ENCODE measurements at places on chromosomes 6 and 20.

DNA sequence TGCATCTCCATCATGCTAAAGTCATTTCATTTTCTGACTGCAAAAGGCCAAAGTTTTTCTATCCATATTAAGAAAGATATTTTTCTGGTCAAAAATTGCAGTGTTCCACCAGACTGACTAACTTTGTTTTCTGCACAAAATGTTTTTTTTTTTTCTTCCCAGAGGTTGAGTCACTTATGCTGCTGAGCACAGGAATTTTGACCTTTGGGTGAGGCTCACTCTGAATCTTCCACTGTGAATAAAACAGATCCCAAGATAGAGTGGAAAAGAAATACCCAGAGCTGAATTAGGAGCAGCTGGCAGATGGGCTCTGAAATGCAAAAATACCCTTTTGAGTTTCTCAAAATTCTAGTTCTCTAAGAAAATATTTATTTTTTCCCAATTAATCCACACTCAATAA lies 996.8 kb downstream of the KIF16B start:
- no peak for DNase-seq

- no peak for DNase-seq
Measured at GRCh38 chr6:16270178-16270794, 31.9 kb downstream of the GMPR start.

- no peak for DNase-seq
Measured at GRCh38 chr6:146859795-146860495, 261.2 kb downstream of the ADGB start.

- DNase-seq, result no peak
Measured at GRCh38 chr6:29590218-29590808, 5.4 kb downstream of the OR2H2 start.

DNA sequence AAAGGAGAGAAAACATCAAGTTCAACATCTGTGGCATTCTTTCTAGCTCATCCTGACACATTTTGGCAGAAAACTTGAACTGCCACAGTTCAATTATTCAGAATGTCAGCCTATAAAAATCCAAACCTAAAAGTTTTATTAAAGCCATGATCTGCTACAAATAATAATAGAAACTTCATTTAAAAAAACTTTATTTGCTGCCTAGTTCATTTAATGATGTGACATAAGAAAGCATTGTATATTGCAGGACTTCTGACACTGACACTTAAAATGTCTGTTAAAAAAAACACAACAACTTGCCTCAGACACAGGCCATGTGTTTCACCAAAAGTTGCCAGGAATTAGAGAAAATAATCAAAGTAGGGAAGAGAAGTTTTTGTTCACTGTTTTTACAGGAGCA lies 88.3 kb upstream of the HTR1E start:
- DNase-seq, result no peak

GRCh38 chr20:8876366-8876765 lies 192.5 kb upstream of the PLCB4 start:
- DNase-seq, result no peak

DNA sequence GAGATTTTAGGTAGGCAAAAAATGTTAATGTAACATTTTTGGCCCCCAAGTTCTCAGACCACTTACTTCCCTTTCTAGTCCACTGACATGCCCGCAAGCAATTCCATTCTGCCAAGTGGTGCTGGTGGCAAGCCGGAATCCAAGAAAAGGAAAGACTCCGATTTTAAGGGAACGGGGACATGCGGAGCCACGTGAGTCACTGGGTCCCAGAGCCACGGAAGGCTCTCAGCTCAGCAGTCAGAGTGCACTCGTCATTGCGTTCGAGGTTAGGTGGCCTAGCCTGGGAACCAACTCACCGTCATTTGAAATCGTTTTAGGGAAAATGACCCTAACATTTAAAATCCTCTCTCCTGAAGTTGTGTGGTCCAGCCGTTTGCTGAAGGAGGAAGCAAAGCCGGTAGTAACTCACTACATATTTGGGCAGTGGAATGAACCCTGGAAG lies 711 bp upstream of the SIRT5 start:
- no peak for DNase-seq

GRCh38 chr6:87945966-87946365 lies 101.7 kb upstream of the SPACA1 start:
- DNase-seq, result no peak

- no peak for DNase-seq
Measured at GRCh38 chr6:127107916-127108315, 10.6 kb upstream of the RSPO3 start.

DNA sequence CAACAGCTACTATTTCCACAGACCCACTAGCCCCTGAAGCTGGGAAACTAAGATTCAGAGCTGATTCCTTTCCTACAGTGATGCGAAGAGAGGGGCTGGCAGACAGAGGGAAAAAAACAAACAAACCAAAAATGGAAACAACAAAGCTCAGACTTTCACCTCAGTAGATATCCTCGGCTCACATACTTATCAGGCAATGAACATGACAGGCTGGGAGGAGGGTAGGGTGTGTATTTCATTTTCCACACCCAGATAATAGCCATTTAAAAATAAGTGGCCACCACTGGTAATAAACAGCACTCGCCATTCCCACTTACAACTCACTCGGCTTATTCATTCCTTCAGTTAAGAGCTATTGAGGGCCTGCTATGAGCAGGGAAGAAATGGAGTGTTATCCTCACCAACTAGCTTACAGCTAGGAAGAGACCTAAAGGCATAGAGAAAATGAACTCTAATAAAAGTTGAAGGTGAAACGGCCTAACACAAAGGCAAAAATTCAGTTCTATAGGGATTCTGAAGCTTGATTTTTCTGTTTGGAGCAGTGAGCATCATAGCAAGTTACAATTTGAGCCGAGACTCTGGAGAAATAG lies 32.0 kb upstream of the SPTLC3 start:
- no peak for DNase-seq

GRCh38 chr6:134097114-134097707 lies 44.8 kb upstream of the SLC2A12 start:
- DNase-seq, result peak; percentile 51

DNA sequence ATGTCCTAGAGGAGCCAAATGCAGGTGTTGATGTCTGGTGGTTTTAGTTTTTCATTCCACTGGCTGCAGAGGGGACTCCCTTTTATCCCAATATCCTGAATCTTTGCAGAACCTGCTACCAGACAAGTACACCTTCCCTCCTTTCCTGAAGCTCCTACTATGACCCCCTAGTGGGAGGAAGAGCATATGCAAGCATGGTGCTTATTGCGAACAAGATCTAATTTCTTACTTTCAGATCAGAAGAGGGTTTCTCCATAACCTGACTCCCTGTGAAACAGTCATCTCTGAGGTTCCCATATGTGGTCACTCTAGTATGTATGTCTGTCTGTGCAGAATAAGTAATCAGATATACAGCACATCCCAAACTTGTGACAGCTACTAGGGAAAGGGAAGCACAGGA lies 277.2 kb downstream of the ARHGAP18 start:
- no peak for DNase-seq

DNA sequence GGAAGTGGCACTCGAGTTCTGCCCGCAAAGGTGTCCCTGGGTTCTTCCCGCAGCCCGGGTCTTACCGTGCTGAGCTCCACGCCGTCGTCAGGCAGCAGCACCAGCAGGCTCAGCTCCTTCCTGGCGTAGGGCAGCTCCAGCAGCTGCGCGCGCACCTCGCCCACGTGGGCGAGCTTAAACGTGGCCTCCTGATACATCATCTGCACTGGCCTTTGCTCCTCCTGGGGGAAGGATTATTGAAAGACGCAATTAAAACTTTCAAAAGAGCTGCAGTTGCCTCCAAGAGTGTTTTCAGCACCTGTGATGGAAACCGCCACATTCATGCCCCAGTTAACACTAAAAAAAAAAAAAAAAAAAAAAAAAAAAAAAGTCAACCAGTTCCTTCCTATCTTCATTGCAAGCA lies 11.3 kb downstream of the SERPINB9 start:
- DNase-seq, result no peak

DNA sequence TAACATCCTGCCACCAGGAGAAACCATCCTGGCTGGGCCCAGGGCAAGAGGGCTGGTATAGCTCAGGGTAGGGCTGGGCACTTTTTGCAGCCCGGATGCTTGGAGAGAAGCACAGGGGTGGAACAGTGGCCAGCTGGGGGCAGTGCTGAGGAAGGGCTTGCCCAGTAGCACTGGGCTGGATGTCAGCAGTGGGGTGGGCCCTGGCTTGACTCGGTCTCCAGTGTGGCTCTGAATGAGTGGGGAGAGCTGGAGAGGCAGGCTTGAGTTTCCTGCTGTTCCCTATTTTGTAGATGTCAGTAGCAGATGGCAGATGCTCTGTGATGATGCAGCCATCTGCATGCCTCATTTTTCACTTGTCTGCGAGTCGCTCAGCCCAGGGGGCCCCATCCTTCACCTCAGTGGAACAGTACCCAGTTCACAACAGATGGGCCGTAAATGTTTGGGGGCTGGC lies 56.3 kb upstream of the TULP1 start:
- DNase-seq, result no peak

DNA sequence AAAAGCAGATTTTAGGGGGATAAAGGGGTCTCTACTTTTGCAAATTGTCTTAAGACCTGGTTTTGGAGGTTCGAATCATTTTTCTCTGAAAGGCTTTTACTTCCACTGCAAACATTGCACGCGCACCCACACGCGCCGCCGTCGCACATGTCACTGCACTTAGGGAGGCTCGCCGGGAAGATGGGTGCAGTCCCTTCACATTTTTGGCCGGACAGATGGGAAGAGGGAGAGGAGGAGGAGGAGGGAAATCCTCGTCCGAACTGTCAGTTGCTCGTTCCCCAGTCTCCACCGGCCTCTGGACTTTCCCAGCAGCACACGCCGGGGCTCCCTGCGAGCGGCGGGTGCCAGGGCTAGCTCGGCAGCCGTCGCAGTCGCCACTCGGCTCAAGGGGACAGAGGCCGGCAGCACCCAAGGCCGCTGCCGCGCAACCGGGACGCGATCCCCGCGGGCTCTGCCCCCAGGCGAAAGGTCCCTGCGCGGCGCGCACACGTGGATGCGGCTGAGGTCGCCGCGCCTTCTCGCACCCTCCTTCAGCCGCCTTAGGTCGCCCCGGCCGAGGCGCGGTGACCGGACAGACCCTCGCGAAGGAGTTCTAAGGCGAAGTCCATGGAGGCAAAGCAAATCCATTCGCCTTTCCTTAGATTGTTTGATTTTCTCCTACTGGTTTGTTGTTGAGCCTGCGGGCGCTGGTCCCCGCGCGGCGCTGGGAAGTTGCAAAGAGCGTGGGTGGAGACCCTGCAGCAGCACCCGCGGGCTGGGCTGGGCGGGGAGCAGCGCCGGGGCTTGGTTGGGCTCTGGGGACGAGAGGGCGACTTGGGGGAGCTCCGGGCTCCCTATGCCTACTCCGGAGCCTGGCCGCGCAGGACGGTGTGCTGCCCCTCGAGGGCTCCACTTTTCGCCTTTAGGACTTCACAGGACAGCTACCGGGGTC lies 1.2 kb downstream of the MYB start:
- DNase-seq, result no peak

GRCh38 chr6:129621252-129621651 lies 88.7 kb downstream of the ARHGAP18 start:
- DNase-seq, result peak; percentile 5

GRCh38 chr6:63477422-63478040 lies 94.7 kb upstream of the LOC128125822 start:
- no peak for DNase-seq

GRCh38 chr20:48313324-48313723 lies 514.5 kb downstream of the PREX1 start:
- no peak for DNase-seq

- DNase-seq, result no peak
Measured at GRCh38 chr20:37282556-37282955, 6.9 kb upstream of the MANBAL start.

DNA sequence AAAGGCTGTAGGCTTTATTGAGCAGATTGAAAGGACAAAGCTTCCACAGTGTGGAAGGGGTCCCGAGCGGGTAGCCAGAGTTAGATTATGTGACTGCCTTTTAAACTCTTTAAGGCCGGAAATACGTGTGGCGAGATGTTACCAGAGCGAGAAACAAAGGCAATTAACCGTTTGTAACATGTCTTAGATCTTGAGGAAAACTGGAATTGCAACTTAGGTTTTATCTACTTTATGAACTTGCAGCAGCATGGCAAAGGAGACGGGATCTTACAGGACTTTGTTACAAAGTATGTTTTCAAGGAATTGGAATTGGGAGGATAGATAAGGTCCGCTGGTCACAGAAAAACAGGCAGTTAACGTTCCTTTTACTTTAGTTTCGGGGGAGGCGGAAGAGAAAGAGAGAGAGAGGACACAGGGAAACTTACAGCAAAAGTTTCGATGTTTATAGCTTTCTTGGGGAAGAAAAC lies 594.7 kb upstream of the ADGRB3 start:
- DNase-seq, result no peak

DNA sequence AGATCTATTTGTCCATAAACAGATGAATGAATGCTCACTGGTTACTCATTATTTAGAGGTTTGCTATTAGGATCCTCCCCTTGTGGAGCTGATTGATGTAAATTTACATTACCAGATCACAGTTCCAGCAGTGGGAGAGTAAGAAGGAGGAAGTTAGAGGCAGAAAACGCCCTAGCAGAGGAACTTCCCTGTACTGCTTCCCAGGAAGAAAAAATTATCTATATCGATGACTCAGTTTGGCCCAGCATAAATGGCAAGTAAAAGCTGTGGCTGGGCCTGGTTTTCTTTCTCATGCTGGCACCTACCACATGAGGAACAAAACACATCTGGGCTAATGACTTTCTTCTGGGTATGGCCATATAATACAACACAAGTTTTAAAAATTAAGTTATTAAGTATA lies 35.7 kb downstream of the DNAAF9 start:
- no peak for DNase-seq

- DNase-seq, result no peak
Measured at GRCh38 chr20:55515832-55516231, 489.5 kb downstream of the CBLN4 start.

GRCh38 chr6:129598244-129599187 lies 111.5 kb downstream of the ARHGAP18 start:
- peak; percentile 62 for DNase-seq

- peak; percentile 24 for DNase-seq
Measured at GRCh38 chr20:13458860-13459451, 179.8 kb downstream of the TASP1 start.

GRCh38 chr6:112911959-112912358 lies 564.8 kb downstream of the RFPL4B start:
- DNase-seq, result no peak

DNA sequence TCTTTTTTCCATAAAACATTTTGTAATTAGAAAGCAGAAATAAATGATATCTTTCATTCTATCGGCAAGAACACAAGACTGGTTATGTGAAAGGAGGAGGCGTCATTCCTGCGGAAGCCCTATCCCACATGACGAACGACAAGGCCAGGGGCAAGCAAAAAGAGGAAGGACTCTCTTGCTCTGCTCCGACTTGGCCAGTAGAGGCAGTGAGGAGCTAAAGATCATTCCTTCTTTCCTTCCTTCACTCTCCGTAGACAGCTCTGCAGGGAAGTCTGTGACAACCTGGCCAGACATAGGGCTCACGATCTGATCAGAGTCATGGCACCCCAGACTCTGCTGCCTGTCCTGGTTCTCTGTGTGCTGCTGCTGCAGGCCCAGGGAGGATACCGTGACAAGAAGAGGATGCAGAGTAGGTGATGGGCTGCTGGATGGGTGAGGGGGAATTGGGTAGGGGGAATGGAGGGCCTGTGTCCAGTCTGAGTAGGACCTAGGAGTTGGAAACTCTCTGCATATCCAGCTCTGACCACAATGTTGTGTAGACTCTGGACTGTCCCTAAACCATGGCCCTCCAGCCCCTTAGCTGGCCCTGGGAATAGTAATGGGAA lies at the start of gene WFDC10A:
WFDC10A (plus strand) TSS at position 244 of the 605 bp plus-strand sequence; CDS start at position 319, 75 bp downstream.
- DNase-seq, result peak; percentile 67
